Natural killer cell (primary cell): ENCODE measurements at places on chromosomes 1 and 21.

GRCh38 chr1:43035821-43036741 lies 77.4 kb upstream of the SLC2A1 start:
- DNase-seq: no peak

GRCh38 chr1:87883906-87884305 lies 555.2 kb downstream of the LMO4 start:
- DNase-seq: no peak

- DNase-seq: no peak
Measured at GRCh38 chr1:20712215-20712577, 5.6 kb downstream of the KIF17 start.

GRCh38 chr1:32767156-32767555 lies 50.0 kb downstream of the YARS1 start:
- no peak for DNase-seq

GRCh38 chr1:153099461-153100045 lies 5.2 kb upstream of the SPRR2E start:
- DNase-seq: no peak

- no peak for DNase-seq
Measured at GRCh38 chr1:202964791-202965410, 2.2 kb downstream of the CYB5R1 start.

- DNase-seq: no peak
Measured at GRCh38 chr1:183702087-183702812, 49.1 kb upstream of the APOBEC4 start.

DNA sequence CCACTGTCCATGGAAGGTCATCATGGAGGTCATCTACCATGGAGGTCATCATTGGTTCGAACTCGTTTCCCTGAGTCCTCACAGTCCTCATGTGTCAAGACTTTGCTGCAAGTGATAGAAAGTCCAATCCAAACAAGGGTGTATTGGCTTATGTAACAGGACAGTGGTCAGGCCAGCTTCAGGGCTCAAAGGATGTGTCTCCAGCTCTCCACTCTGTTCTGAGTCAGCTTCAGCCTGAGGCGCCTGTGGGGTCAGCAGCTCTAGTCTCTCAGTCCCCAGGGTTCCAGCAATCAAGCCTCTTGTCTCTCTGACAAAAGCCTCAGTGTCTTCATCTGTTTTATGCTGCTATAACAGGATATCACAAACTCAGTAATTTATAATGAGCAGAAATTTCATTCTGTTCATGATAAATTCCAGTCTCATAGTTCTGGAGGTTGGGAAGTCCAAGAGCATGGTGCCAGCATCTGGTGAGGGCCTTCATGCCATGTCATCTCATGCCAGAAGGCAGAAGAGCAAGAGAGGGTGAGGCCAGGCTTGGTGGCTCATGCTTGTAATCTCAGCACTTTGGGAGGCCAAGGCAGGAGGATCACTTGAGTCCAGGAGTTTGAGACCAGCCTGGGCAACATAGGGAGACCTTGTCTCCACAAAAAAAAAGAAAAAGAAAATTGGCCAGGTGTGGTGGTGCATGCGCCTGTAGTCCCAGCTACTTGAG lies 19.5 kb downstream of the A3GALT2 start:
- DNase-seq: no peak

- DNase-seq: no peak
Measured at GRCh38 chr1:226050133-226050532, 12.4 kb upstream of the H3-3A start.

DNA sequence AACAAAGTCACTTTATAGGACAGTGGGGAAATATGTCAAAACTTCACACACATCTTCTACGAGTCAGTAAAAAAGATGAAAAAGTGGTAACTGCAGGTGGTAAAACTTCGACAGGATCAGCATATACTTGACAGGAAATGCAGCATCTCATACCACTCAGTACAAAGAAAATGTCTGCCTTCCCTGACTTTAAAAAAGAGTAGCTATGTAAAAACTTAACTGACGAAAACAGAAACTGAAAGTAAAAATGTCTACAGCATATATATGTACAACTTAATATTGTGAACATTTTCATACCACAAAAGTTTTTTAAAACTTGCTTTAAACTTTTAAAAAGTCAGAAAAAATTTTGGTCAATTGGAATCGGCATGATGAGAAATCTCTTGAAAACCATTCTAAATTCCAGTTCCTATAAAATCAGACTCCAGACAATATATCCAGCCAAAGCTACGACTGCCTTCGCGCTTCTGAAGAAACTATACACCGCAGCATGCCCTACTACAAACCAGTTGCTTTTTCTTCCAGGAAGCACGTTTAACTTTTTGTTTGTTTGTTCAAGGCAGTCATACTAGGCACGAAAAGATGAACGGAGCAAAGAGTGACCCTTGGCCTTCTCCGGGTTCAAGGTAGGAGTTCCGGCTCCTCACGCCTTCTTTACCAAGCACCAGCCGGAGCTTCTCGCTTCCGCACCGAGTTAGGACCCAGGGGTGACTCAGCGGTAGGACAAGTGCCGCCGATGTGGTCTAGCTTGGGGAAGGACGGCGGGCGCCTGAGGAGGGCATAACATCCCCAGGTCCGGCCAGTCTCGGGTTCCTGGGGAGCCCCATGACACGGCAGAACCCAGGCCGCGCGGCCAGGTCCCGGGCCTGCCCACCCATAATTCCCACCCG lies 612 bp downstream of the PSMA5 start:
- peak; percentile 72 for DNase-seq

DNA sequence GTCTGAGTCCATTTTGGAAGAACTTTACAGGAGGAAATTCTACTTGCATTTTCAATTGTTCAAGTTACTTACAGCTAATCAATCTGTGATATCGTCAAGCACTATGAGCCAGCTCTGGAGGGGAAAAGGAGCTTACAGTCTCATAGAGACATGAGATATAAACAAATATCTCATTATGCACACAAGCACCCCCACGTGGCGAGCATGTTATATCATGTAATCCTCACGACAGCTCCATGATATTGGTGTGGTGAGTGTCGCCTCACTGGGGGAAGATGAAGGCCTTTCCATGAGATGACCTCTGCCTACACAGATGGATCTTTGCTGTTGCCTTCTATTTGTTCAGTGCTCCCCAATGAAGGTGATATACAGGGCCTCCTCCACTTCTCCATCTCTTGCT lies 34.6 kb downstream of the TNR start:
- no peak for DNase-seq

DNA sequence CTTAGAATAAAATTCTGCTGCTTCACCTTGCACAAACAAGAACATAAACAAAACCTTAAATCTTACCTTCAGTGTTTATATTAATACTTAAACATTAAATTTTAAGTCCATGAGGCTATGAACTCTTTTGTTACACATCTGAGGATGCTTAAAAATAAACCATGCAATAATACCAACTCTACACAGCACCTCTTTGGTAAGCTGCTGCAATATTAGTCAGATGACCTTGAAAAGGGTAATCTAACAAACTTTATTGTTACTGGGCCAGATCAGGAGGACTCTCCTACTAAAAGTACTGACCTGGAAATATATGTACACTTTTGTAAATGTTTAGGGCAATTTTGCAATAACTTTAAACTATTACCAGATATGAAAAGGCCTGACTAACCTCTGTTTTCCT lies 763 bp downstream of the SIKE1 start:
- DNase-seq: no peak

DNA sequence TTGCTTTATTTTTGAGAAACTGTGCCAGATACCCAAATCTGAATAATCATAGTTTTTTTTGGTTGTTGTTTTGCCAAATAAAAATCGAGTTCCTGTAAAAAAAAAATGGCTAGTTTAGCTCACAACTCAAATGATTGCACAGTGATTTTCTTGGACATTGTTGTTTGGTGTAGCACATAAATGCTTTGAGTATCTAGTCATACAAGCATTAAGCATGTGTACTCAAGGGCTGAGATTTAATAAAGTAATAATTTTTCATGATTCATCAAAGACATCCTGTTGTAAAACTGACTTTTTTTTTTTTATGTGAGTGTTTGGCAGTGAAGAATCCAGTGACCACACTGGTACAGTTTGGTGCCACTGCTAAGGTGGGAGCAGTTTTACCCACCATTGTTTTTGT lies 18.8 kb downstream of the ITSN1 start:
- DNase-seq: no peak

DNA sequence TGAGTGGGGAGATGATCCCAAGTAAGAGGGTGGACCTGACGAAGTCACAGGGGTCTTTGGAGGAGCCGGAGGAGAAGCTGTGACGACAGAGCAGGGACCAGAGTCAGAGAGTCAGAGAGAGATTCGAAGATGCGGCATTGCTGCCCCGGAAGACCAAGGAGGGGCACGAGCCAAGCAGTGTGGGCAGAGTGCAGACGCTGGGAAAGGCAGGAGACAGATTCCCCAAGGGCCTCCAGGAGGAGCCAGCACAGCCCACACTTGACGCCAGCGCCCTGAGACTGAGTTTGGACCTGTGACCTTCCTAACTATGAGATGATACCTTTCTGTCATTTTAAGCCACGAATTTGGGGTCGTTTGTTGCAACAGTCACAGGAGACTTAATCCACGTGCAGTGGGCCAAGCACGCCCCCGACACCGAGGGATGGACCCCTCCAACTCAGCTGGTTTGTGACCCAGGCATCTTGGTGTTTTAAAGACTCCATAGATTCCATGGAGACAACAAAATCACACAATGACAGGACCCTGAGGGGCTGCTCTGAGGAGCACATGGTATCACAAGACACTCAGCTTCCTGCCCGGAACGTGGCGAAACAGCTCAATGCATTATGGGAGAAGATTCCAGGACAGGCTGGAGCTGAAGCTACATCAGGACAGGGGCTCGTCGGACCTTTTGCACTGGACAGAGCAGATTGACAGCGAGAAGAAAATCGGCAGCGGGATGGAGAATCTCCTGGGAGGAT lies 11.0 kb upstream of the TFF1 start:
- no peak for DNase-seq

GRCh38 chr1:160862203-160863060 lies at the start of gene CD244:
TSS of gene CD244 (minus strand) at chr1:160862887. CDS start at chr1:160862677, 210 bp downstream.
- peak; percentile 81 for DNase-seq

- no peak for DNase-seq
Measured at GRCh38 chr1:183676586-183677189, 23.6 kb upstream of the APOBEC4 start.

DNA sequence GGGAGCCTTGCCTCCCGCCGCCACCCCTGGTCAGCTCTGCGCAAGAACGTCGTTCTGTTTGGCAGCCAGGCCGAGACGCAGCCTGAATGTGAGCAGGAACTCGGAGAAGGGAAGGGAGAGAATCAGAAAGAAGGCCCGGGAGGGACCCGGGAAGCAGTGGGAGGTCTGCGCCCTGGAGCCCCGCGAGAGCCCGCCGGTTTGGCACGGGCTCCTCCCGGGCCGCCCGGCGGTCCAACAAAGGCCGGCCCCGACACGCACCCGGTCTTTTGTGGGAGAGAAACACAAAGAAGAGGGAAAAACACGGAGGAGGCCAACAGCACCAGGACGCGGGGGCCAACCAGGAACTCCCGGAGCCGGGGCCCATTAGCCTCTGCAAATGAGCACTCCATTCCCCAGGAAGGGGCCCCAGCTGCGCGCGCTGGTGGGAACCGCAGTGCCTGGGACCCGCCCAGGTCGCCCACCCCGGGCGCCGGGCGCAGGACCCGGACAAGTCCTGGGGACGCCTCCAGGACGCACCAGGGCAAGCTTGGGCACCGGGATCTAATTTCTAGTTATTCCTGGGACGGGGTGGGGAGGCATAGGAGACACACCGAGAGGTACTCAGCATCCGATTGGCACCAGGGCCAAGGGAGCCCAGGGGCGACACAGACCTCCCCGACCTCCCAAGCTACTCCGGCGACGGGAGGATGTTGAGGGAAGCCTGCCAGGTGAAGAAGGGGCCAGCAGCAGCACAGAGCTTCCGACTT lies 2.7 kb upstream of the OLIG2 start:
- no peak for DNase-seq

GRCh38 chr1:33599516-33600115 lies 127.2 kb downstream of the ZSCAN20 start:
- DNase-seq: no peak

DNA sequence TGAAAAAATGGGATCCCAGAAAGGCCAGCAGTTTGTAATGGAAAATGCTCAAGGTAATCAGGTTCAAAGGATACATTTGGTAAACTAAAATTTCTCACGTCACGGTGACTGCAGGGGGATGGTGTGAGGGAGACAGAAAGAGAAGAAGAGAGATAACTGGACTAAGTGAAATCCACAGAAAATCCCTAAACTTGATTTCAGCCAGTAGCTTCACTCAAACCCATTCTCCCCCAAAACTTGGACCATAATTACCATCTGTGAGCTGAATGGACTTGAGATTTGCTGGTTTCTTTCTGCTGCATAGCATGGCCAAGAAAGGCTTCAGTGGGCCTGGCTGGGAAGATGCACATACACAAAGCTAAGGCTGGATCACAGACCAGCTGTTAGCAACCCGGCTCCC lies 155.4 kb upstream of the LMO4 start:
- DNase-seq: no peak

DNA sequence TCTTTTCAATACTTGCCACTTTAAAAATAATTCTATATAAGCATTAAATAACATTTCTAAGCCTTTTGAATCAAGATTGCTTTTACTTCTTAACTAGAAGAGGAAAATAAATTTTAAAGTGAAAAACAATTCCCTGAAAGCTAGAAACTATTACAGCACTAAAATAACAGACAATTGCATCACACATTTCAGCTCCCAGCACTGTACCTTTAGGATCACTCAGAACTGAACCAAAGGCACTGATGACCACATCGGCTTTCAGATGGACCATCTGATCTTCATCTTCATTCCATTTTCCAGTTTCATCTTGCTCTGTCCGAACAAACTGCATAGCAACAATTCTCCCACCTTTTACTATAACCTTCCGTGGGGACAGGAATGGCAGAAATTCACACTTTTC lies 347.3 kb downstream of the DPYD start:
- no peak for DNase-seq

- DNase-seq: no peak
Measured at GRCh38 chr1:5375481-5375880, 616.7 kb downstream of the NPHP4 start.

- DNase-seq: no peak
Measured at GRCh38 chr1:182520736-182521135, 68.3 kb downstream of the RNASEL start.

- no peak for DNase-seq
Measured at GRCh38 chr1:62903522-62903921, 119.6 kb downstream of the ATG4C start.

- DNase-seq: no peak
Measured at GRCh38 chr1:229378586-229379367, 35.9 kb upstream of the CCSAP start.
